Anterior cingulate cortex (tissue), 58 donors: ENCODE measurements at places on chromosomes 6 and 20.

- no peak for DNase-seq
Measured at GRCh38 chr6:106749609-106750008, 120.2 kb downstream of the QRSL1 start.

GRCh38 chr20:44930517-44931168, 20.8 kb downstream of the PABPC1L start:
- DNase-seq: no peak

- DNase-seq: no peak
Measured at GRCh38 chr6:25297039-25297441, 17.9 kb downstream of the CARMIL1 start.

DNA sequence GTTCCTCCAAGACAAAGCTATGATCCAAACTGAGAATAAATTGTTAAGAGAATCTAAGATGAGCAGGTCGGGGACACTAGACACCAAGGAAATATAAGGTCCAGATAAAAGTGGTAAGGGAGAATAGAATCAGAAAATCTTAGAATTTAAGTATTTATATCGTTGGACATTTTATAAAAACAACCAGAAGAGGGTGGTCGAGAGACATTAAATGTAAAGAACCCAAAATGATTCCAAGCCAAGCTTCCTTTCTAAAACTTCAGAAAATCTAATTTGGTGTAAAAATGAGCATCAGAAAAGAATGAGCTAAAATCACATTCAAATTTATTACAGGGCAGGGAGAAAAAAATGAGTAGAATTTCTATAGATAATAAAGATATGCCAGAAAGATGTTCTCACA, 97.8 kb upstream of the OGFRL1 start:
- DNase-seq: no peak

DNA sequence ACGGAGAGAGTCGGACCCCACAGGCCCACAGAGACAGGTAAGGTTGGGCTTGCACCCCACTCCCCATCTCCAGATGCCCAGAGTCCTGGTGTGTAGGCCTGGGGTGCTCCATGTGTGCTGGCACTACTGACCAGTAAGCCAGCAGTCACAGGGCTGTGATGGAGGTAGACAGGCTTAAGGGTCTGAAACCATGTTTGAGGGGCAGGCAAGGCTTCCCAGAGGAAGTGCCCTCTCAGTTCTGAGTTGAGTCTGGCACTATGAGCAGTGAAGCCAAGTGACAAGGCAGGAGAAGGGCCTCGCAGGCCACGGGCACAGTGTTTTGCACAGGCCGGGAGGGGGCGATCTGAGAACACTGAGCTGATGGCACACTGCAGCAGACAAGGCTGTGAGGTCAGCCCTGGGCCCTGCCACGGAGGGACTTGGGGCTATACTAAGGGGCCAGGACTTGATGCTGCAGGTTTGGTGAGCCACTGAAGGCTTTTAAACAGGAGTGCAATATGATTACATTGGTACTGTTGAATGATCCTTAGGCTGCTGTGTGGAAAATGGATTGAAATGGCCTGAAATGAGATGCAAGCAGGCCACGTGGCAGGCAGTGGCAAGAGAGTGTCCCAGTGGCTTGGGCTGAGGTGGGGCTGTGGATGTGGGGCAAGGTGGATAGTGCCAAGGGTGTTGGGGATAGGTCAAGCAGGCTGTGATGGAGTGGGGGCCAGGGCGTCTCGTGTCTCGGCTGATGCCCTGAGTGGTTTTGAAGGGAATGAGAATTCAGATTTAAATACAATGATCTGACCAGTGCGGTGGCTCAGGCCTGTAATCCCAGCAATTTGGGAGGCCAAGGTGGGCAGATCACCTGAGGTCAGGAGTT, 20.3 kb downstream of the TTBK1 start:
- DNase-seq: no peak

DNA sequence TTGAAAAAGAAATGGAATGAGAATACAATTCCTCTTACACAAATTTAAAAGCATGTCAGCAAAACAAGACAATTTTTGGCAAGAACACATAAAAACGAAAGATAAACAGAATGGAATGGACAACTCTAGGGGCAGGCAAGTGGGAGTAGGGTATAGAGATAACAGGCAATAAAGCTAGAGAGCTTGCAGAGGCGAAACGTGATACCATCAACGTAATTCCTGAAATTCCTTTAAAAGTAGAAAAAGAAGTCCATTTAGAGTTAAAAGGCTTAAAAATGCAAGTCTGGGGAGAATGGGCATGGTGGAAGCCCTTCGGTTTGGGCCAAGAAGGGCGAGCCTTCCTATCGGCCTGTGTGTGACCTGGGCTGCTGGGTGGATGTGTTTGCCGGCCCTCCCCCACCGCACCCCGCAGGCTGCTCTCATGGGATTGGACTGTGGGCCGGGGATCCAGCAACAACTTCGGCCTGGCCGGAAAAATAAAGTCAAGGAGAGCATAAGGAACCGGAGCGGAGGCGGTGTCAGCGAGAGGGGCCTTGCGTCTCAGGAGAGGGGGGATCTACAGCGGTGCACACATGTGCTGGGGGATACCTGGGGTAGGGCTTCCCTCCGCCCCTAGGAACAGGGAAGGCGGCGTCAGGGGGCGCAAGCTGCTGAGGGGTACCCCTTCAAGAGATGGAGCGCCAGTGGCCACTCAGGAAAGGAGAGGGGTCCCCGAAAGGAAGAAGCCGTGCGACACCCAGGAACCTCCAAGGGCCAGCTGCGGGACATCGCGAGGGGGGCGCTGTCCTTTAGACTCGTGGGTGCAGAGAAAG, 4.1 kb downstream of the TMEM239 start:
- no peak for DNase-seq

- DNase-seq: no peak
Measured at GRCh38 chr20:46708172-46708860, 1.1 kb upstream of the SLC2A10 start.

DNA sequence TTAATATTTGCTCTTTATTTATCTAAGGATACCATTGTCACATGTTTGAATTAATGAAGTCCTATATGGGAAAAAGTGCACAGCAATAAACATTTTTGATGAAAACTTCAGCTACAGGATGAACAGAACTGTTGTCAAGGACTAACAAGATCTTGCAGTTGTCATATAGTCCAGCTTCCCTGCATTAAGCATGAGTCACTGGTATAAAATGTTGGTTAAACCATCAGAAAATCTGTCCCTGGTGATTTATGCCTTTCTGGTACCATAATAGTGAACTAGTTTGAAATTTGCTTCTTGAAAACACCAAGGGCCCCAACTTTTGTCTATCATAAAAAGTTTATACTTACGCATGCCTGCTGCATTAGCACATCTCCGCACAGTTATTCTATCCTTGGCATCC, 60.4 kb upstream of the RSPO3 start:
- DNase-seq: no peak

DNA sequence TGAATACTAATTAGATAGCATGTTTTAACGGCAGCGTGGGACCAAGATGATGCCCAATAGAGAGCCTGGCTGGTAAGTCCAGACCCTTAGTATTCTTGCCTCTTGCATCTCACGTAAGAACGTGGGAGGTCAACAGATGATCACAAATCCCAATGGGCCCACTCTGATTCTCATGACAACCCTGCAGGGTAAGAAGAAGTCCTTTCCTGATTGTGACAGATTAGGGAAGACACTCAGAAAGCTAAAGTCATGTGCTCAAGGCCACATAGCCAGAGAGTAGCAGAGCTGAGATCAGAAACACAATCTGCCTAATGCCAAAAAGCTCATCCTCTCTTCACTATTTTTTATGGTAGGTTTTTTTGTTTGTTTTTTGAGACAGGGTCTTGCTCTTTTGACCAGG, 103.8 kb downstream of the RALGAPA2 start:
- no peak for DNase-seq

GRCh38 chr6:138226700-138227315, 8.5 kb upstream of the PBOV1 start:
- DNase-seq: no peak

DNA sequence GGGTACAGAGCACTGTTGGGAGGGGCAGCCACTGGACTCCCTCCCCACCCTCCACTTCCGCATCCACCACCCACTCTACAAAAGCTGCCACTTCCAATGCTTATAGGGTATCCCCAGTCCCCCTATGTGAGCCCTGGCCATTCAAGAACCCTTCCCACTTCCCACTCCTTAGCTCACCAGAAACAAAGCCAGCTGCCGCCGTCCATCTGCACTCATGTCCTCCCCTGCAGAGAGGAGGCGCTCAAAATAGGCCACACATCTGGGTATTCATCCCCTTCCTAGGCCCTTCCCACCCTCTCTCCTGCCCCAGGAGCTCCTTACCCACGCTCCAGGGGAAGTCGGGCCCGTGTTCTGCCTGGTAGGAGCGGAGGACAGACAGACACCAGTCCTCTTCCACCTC, 6.5 kb upstream of the LY6G5C start:
- no peak for DNase-seq

DNA sequence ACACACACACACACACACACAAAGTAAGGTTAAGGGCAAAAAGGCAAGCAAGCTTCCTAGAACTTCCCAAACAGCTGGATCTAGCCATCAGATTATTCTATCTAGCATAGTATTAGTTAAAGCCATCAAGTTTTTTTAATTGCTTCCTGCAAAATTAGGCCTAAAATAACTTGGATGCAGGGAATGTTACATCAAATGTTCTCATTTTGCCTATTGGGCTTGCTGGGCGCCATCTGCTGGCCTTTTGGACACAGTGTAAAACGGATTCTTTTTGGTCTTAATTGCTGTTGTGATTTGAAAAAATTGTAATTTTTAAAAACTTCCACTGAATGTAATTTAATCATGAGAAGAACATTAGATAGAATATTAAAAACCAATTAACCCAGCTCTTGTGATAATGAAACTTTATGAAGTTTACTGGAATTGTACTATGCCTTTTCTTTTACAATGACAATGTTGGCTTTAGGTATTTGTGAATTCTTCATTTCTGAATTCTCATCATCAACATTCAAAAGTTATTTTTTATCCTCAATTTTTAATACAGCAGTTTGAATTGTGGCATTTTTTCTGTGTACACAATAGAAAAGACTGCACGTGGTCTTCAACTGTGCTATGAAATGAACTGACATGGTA, 6.8 kb downstream of the MKKS start:
- no peak for DNase-seq

DNA sequence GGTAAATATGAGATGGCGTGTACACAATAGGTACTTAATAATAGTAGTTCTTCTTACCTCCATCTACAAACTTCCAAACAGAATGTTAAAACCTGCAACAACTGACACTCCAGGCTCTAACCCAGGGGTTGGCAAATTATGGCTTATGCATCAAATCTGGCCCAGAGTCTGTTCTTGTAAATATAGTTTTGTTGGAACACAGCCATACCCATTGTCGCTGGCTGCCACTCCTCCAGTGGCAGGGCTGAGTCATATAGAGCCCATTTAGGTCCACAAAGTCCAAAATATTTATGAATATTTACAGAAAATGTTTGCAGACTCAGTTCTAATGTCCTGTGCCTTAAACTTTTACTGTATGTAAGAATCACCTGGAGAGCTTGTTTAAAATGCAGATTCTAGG, 69.9 kb upstream of the BTBD3 start:
- no peak for DNase-seq

DNA sequence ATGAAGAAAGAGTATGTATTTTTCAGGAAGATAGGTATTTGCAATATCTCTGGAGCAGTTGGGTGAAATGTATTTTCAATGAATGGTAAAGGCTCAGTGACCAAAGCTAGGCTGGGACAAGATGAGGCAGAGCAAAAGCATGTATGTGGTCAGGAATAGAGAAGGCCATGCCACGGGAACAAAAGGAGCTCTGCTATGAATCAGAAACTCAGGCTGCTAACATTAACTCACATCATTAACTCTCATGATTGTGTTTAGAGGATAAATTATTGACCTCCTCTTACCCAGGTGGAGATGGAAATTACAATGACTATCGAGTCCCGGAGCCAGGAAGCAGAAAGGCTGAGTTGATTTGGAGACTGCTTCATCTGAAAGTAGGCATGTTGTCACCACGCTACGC, 220.2 kb downstream of the FUT9 start:
- no peak for DNase-seq

DNA sequence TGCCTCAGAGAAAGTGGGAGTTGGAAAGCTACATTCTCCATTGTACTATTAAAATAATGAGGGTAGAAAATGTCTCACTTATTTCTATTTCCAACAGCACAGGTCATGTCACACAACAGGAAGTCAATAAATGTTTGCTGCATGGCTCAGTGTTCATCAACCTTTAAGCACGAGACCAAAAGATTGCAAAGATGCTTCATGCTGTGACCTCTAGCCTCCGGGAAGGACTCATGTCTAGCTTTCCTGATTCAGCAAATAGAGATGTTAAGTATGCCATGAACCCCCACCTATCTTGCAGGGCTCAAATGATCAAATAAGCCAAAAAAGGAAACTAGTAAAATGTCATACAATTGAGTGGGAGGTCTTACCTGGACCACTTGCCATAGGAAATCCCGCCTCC, 57.4 kb downstream of the NCOA6 start:
- DNase-seq: no peak

- no peak for DNase-seq
Measured at GRCh38 chr20:5128886-5129285, 2.1 kb downstream of the CDS2 start.

- DNase-seq: no peak
Measured at GRCh38 chr20:64053841-64054661, 4.6 kb upstream of the SOX18 start.

DNA sequence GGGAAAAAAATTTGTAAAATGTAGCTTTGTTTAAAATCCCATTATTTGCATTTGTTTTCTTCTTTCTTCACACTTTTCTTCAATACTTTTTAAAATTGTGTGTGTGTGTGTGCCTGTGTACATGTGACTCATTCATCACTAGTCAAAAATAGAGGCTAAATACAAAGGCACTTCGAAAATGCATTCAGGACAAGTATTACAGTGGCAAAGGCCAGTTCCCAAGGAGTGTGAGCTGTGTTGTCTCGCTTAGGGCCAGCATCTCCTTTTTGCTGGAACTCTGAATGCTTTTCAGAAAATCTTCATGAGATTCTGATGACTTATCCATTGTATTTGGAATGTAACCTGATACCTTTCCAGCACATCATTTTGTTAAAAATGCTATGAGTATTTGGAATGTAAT, 288.5 kb upstream of the CNR1 start:
- no peak for DNase-seq

DNA sequence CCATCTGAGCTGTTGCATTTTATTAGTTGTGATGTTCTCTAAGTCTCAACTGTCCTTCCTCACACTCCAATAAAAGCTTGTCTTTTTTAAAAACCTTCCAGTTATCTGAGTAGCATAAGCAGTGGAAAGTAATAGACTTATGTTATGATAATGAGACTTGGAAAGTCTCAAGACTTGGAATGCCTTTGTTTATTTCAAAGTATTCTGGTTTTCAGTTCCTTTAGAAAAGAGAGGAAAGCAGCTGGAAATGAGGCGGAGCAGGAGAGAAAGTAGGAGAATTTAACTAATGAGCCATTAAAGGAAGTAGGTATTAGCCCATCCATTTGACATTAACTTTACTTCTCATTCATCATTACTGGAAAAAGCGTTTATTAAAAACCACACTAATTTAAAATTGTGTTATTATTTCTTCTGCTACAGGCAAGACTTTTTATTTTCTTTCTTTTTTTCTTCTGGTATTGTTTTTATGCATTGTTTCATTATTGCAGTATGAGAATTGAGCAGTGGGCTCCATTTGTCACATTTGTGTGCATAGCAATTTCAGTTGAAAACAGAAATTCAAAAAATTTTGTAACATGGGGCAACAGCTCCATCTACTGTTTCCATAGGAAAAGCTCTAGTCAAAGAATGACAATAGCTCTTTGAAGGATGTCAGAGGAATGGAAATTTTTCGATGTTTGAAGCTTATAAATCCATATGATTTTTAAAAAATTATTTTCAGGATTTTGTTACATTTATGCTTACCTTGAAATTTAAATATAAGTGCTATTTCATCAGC, 194.8 kb downstream of the COL9A1 start:
- no peak for DNase-seq
